ENCODE measurements at places on chromosomes 3 and 15.

GRCh38 chr3:81874738-81875137 lies 113.3 kb upstream of the GBE1 start:
- no peak for DNase-seq

DNA sequence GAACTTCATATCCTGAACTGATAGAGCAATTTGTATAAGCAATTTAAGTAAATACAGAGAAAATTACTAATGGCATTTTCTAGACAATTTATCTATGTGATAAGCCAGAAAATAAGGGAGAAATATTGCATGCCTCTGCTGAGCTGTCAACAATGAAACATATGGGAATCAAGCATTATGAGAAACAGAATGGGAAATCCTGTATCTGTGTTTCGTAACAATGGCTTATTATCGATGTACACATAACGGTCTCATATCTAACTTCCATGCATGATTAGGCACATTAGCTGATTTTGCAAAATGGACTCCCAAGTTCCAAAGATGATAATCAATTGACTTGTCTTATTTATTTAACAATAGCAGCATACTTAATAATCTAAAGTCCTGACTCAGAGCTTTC lies 30.4 kb upstream of the KCNMB2 start:
- DNase-seq: no peak

DNA sequence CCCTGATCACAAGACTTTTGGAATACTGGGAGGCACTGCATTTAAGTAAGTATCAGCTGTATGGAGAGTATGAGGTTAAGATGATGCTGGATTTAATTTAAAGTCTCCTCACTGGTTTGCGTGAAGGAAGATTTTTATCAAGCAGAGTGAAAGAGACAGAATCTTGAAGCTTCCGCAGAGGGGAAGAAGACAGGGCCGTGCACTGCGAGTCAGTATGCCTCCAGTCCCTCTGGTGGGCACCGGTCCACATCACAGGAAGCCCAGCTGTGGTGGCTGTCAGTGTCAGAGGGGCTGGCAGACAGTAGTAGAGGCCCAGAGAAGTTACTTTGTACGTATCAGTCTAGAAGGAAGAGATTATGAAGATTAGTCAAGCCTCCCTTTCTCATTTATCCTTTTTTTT lies 379.0 kb upstream of the TPRG1 start:
- no peak for DNase-seq

DNA sequence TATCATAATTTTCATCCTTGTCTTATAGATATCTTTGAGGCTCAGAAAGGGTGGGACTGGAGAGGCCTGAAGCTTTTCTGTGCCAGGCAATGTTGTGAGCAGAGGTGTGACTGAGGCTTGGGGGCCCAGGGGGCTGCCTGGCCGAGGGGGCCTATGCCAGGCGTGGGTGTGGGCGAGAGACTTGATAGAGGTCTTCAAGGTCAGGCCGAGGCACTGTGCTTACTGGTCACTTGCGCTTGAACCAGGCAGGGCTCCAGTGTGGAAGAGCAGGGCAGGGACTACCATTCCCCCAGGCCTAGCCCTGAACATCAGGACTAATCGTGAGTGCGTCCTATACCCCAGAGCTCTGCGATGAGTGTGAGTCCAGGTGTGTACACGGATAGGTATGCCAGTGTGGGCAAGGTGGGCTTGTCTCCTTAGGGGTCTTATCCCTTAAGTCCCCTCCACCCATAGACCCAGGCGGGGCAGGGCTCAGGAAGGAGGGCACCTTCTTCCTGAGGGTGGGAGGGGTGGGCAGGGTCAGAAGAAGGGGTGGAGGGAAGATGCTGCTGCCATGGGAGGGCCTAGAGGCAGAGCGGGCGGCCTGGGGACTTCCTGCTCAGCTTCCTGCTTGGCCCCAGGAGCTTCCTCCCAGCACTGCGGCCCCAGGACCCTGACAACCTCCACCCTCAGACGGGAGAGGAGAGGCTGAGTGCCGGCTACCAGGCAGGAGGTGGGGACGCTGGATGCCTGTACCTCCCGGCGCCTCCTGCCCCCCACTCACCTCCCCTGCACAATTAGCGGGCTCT lies 84.7 kb downstream of the LINGO1 start:
- no peak for DNase-seq

GRCh38 chr3:99712291-99712954 lies 74.0 kb downstream of the COL8A1 start:
- no peak for DNase-seq

DNA sequence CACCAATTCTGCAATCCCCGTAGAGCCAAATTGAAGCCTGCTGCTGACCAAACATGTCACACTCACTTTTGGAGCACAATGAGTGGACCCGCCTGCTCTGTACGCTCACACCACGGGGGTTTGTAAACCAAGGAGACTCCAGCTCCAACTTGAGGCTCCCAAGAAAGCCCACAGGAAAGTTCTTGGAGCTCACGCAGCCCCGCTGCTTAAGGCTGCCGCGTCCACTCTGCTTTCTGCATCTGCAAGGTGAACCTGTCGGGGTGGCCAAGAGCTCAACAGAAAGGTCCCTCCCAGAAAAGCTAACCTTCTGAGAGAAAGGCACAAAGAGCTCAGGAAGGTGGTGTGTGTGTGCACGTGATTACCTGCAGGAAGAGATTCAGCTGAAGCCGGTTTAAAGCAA lies 94.9 kb downstream of the PCSK6 start:
- DNase-seq: no peak

GRCh38 chr3:197406266-197406665 lies 107.9 kb upstream of the DLG1 start:
- no peak for DNase-seq

GRCh38 chr3:28243424-28244106 lies 2.1 kb downstream of the CMC1 start:
- no peak for DNase-seq

GRCh38 chr3:12273045-12273695 lies 15.7 kb upstream of the PPARG start:
- no peak for DNase-seq

GRCh38 chr3:190436331-190436730 lies 13.4 kb downstream of the TMEM207 start:
- no peak for DNase-seq

DNA sequence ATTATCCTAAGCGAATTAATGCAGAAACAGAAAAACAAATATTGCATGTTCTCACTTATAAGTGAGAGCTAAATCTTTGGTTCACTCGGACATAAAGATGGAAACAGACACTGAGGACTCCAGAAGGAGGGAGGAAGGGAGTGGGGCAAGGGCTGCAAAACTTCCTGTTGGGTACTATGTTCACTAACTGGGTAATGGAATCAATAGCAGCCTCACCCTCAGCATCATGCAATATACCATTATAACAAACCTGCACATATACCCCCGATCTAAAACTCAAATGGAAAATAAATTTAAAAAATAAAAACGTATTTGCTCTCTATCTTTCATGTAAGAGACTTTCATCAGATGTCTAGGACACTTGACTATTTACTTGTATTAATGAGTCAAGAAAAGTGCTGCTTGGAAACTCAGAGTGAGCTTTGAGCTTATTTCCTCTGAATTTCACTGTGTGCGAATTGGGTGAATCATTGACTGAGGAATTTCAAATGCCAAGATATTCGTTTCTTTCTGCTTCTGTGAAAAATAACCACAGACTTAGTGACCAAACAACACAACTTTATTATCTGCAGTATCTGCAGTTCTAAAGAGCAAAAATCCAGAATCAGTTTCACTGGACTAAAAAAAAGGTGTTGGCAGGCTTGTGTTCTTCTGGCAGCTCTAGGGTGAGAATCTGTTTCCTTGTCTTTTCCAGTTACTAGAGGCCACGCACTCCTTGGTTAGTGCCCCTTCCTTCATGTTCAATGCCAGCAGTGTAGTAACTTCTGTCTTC lies 18.4 kb downstream of the TM4SF18 start:
- no peak for DNase-seq

- DNase-seq: no peak
Measured at GRCh38 chr3:124823206-124823605, 64.0 kb downstream of the ITGB5 start.

DNA sequence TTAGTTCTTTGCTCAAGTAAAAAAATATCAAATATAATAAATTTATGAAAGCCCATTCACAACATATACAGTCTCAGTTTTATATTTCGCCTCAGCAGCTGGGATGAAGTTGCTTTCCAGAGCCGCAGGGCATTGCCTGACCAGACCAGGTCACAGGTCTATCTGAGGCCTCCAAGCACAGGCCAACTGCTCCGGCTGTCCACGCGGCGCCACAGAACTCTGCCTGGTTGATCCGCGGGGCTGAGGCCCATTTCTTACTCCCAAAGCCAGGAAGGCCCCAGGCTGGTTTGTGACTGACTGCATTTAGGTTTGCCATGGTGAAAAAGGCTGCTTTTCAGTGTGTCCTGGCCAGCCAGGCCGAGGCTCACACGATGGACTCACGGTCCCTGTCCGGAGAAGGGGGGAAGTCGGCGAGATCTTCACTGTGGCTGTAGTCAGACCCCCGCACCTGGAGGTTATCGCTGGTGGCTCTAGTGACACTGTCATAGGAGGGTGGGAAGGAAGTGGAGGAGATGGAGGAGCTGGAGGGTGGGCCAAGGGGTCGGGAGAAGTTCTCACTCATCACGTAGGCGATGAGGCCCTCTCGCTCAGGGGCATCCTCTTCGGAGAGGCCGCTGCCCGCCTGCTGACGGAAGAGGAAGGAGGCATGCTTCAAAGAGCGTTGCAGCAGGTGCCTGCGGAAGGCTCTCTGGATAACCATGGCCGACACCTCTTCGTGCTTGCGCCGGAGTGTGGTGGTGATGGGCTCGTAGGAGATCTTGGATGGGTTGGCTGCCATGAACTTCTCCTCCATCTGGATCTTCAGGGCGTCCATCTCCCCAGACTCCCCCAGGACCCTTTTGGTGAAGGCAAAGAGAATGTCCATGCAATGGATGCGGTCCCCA lies 54.1 kb downstream of the EXOG start:
- no peak for DNase-seq

DNA sequence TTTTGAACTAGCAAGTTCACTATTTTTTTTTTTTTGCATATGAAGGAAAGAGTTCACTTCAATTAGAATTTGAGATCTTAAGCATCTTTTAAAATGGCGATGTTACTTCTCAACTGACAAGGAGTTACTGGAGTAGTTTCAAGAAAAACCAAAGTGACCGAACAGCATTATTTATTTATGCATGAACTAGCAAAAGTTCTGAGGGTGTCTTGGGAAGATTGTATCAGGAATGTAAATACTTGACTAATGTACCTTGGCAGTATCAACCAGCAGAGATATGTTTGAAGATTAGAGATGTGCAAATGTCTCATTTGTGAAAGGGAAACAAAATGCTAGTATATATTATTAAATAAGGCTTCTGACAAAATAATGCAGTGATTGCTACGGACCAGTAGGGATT lies 203.9 kb downstream of the KBTBD8 start:
- DNase-seq: no peak

- no peak for DNase-seq
Measured at GRCh38 chr15:50250760-50251394, 14.6 kb downstream of the HDC start.

- peak; percentile 49 for DNase-seq
Measured at GRCh38 chr3:186825294-186825821, 17.2 kb upstream of the ADIPOQ start.

DNA sequence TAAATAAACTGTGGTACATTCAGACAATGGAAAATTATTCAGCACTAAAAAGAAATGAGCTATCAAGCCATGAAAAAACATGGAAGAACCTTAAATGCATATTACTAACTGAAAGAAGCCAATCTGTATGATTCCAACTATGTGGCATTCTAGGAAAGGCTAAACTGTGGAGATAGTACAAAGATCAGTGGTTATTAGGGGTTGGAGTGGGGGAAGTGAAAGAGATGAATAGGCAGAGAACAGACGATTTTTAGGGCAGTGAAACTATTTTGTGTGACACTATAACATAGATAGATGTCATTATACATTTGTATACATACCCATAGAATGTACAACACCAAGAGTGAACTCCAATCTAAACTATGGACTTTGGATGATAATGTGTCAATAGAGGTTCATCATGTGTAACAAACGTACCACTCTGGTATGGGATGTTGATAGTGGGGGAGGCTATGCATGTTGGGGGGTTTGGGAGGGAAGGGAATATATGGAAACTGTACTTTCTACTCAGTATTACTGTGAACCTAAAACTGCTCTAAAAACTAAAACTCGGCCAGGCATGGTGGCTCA lies 29.0 kb downstream of the RAB27A start:
- DNase-seq: no peak

Measured in activated T-cell treated with anti-CD3 and anti-CD28 coated beads for 48 hours (primary cell).